ENCODE measurements at places on chromosomes 4 and X. TPM values are rescaled to one million over a fixed set of nuclear protein-coding genes. Genes with fewer than 3 reads are reported as not detected.

Gene LGI2
- total RNA-seq, result 20.5 TPM

Gene PDGFC
- 0.64 TPM for total RNA-seq

Gene ZXDB
- total RNA-seq, result 4.9 TPM

Gene IGFBP7
- not detected for total RNA-seq

Gene CSN2
- total RNA-seq, result not detected

Gene FAM47A
- not detected for total RNA-seq

Gene CFP
- total RNA-seq, result 0.49 TPM

Gene DDX60
- total RNA-seq, result not detected

DNA sequence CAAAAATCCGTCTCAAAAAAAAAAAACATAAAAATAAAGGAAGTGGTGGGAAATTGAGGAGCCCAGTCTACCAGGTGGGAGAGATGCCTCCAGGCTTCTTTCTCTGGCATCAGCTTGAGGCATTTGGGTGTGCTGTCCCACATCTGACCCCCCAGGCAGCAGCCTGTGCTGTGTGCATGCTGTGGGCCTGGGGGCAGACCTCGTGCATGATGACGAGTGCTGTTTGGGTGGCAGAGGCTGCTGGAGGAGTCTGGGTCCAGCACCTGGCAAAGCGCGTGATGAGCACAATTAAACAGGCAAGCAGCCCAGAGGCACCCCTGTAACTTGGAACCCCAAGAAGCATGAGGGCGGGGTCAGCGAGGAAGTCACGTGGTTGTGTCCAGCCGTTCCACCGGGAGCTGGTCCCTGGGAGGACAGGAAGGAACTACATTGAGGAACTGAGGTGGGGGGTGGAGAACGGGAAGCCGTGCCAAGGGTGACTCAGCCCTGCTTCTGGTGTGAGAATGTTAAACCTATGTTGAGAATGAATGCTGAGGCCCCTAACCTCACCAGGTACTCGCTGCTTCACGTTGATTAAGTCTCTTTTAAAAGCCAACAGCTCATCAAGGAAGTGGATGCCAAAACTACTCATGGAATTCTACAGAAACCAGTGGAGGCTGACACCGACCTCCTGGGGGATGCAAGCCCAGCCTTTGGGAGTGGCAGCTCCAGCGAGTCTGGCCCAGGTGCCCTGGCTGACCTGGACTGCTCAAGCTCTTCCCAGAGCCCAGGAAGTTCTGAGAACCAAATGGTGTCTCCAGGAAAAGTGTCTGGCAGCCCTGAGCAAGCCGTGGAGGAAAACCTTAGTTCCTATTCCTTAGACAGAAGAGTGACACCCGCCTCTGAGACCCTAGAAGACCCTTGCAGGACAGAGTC, 6.1 kb downstream of the TACC3 start:
- no peak for DNase-seq
- H3K27ac ChIP-seq, result no peak overlapping the region
- H3K36me3 ChIP-seq, result no peaks in the 10 kb centered on the region
- H3K4me3 ChIP-seq, result no peak overlapping the region
- H3K27me3 ChIP-seq, result peaks cover 9% of the 10 kb centered on the region
- H3K4me1 ChIP-seq, result peaks cover 6% of the 10 kb centered on the region

DNA sequence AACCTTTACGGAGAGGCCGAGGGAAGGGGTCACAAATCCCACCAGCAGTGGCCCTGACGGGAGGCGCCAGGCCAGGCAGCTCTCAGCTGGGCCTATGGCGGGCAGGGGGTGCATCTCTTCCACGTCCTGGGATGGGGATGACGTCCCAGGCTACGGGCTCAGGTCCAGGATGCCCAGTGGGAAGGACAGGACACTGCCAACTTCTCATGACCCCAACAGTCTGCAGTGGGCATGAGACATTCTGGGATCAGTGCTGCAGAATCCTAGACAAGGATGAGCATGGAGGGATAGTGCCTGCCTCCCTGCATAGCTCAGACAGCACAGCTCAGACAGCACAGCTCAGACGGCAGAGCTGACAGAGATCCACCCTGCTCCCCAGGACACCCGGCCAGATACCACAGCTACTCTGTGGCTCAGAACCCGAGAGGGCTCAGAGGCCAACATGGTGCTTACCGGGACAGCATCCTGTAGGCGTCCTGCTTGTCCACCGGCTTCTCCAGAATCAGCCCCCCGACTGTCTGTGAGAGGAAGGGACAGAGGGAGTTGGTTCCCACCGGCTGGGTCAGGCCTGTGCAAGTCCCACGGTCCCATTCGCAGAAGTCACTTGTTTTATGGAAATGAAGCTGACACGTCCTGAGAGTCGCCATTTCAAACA, 17.3 kb downstream of the ASMTL start:
- no peak overlapping the region for H3K4me3 ChIP-seq
- no peak for DNase-seq
- H3K27me3 ChIP-seq, result peaks cover 7% of the 10 kb centered on the region
- no peaks in the 10 kb centered on the region for H3K4me1 ChIP-seq
- H3K27ac ChIP-seq, result no peak overlapping the region

GRCh38 chr4:5142726-5143125, 91.4 kb downstream of the STK32B start:
- H3K36me3 ChIP-seq, result no peaks in the 10 kb centered on the region
- peaks cover 2% of the 10 kb centered on the region for H3K27me3 ChIP-seq
- H3K27ac ChIP-seq, result no peak overlapping the region
- DNase-seq, result no peak
- H3K4me3 ChIP-seq, result no peak overlapping the region

DNA sequence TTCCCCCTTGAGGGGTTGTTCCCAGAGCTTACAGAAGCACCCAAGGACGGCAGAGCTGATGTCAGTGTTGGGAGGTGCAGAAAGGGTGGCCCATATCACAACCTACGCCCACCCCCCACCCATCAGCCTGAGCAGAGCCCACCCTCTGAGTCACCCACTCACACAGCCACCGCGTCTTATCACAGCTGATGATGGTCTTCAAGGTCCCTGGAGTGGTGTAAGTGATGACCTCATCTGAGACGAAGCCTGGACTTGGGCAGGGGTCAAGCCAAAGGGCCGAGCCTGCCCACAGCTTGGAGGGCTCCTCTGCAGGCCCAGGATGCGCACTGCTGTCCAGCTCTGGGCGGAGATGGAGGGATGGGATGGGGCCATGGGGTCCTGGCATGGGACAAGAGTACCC, 3.0 kb upstream of the HTRA3 start:
- H3K36me3 ChIP-seq, result no peaks in the 10 kb centered on the region
- H3K4me1 ChIP-seq, result peaks cover 7% of the 10 kb centered on the region
- H3K27ac ChIP-seq, result no peak overlapping the region
- DNase-seq, result no peak
- peaks cover 12% of the 10 kb centered on the region for H3K27me3 ChIP-seq

DNA sequence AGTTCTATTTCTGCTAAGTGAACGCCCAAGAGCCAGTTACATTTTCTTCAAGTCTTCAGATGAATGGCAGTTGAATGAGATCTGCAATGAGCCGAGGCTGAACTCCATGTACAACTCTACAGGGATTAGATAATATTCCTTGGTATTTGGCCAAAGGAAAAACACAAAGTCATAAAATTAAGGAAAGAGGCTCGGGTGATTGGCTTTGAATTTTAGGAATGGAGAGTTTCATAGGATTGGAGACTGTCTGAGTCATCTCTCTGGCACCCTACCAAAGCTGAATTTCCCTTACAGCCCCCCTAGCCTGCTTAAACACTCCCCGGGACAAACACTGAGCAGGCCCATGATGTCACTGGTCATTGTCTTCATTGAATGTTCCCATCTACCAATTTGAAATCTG, 188.0 kb upstream of the C1QTNF7 start:
- no peak overlapping the region for H3K27ac ChIP-seq
- no peak for DNase-seq
- no peaks in the 10 kb centered on the region for H3K27me3 ChIP-seq
- H3K4me3 ChIP-seq, result no peak overlapping the region
- no peaks in the 10 kb centered on the region for H3K36me3 ChIP-seq
- no peaks in the 10 kb centered on the region for H3K4me1 ChIP-seq

GRCh38 chr4:81422595-81422994, 49.1 kb downstream of the RASGEF1B start:
- no peak overlapping the region for H3K27ac ChIP-seq
- H3K4me3 ChIP-seq, result no peak overlapping the region
- no peak for DNase-seq
- peaks cover 5% of the 10 kb centered on the region for H3K27me3 ChIP-seq
- peaks cover 3% of the 10 kb centered on the region for H3K36me3 ChIP-seq

GRCh38 chrX:107567370-107567769, 60.9 kb upstream of the PRPS1 start:
- no peak for DNase-seq
- H3K27ac ChIP-seq, result peak overlapping the region; percentile 49
- H3K36me3 ChIP-seq, result no peaks in the 10 kb centered on the region
- H3K4me3 ChIP-seq, result peak overlapping the region; percentile 40

DNA sequence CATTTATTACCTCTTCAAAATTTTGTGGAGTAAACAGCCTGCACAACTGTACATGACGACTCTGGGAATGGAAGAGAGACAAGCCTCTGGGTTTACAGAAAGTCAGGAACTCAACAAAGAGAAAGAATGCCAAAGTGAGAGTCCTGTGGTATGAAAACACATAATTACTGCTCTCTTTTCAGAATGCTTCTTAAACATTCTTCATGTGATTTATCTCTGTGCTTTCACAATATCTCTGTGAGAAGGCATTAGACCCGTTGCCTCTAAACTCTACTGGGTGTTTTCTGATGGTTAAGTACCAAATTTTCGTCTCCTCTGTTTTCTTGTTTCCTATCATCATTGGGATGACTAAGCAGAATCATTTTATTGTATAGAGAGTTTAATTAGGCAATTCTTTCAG, 966.6 kb upstream of the SLIT2 start:
- H3K27ac ChIP-seq, result no peak overlapping the region
- no peak overlapping the region for H3K4me3 ChIP-seq
- DNase-seq, result no peak
- peaks cover 11% of the 10 kb centered on the region for H3K36me3 ChIP-seq
- H3K4me1 ChIP-seq, result no peaks in the 10 kb centered on the region
- H3K27me3 ChIP-seq, result no peaks in the 10 kb centered on the region

DNA sequence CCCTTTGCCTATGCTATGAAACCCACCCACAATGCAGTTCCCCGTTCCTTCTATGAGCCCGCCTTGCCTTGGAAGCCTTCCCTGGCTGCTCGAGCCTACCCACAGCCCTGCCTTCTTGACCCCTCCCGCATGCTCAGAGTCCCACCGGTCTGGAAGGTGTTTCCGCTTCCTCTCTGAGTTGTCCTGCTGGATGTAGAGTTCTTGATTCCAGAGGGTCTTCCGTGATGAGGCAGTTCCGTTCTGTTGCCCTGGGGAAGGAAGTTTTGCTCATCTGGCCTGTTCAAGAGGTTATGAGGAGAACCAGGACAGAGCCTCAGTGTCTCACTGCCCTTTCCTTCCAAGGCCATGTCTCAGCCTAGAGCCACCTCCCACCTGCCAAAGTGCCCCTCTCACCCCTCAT, 7.5 kb downstream of the GPKOW start:
- no peak overlapping the region for H3K4me3 ChIP-seq
- DNase-seq, result no peak
- no peaks in the 10 kb centered on the region for H3K4me1 ChIP-seq
- peaks cover 2% of the 10 kb centered on the region for H3K27me3 ChIP-seq
- no peaks in the 10 kb centered on the region for H3K36me3 ChIP-seq
- H3K27ac ChIP-seq, result no peak overlapping the region

DNA sequence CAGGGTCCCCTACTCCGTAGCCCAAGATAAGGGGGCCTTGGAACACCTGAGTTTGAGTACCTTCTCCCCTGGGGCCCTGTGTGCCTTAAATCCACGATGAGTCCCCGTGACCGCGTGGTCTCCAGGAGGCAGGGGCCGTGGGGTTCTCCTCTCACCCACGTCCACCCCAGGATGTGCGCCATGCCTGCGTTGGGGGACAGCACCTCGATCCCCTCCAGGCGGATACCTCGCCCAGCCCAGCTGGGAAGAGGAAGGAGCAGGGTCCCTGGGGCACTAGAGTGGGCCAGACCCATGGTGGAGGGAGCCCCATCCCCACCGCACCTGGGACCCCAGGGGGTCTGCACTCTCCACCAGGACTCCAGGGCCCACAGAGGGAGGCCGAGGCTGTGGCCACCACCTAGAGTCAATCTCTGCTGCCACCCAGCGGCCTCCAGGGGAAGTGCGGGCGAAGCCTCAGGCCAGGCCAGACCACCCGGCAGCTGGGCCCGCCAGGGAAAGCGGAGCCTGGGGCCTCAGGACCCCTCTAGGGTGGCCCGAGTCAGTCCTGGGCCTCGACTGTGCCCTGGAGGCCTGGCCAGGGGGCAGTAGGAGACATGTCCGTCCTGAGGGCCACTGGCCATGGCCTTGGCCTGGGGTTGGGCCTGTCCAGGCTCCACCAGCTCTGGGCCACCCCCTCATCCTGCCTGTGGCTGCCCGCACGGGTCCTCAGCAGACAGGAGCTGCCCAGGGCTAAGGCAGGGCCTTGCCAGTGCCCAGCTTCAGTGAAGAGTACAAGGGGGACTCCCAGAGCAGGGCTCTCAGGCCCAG, 55.0 kb downstream of the FAM53A start:
- no peak overlapping the region for H3K27ac ChIP-seq
- H3K36me3 ChIP-seq, result no peaks in the 10 kb centered on the region
- H3K4me1 ChIP-seq, result no peaks in the 10 kb centered on the region
- DNase-seq, result peak; percentile 92
- H3K4me3 ChIP-seq, result no peak overlapping the region

GRCh38 chr4:6177587-6178197, 22.7 kb downstream of the JAKMIP1 start:
- no peak overlapping the region for H3K27ac ChIP-seq
- no peaks in the 10 kb centered on the region for H3K4me1 ChIP-seq
- H3K27me3 ChIP-seq, result peaks cover 1% of the 10 kb centered on the region
- H3K36me3 ChIP-seq, result no peaks in the 10 kb centered on the region
- H3K4me3 ChIP-seq, result no peak overlapping the region

DNA sequence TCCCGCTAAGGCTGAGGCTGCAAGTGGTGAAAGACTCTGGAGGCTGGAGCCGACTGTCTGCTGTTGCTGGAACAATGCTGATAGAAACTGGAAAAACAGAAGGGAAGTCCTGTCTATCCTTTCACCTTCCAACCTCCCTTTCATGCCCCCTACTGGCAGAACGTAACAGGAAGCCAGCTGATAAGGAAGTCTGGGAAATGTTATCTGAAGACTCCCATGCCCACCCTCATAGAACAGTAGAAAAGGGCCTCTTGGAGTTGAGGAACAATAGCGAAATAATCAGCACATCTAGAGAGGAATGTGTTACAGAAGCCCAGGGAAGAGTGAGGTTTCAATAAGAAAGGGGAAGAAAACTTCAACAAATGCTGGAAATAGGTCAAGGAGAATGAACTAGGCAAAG, 117.1 kb upstream of the DKK2 start:
- H3K4me1 ChIP-seq, result no peaks in the 10 kb centered on the region
- H3K36me3 ChIP-seq, result no peaks in the 10 kb centered on the region
- H3K27ac ChIP-seq, result no peak overlapping the region
- peak; percentile 22 for DNase-seq
- H3K27me3 ChIP-seq, result no peaks in the 10 kb centered on the region

DNA sequence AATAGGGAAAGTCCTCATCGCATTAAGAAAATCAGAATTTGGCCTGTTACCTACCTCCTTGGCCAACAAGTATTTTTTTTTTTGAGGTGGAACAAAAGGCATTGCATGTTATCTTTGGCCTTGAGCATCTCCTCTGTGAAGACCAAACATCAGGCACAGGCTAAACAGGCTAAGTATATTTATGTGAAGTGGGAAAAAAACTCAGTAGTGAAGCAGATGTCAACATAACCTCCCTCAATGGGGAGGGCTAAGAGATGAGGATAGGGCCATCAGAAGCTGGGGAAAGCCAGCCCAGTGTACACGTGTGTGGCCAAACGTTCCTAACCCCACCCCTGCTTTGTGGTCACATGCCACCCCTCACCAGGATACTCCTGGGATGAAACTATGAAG, 102.5 kb downstream of the FNIP2 start:
- peaks cover 60% of the 10 kb centered on the region for H3K4me1 ChIP-seq
- H3K36me3 ChIP-seq, result peaks cover 3% of the 10 kb centered on the region
- DNase-seq, result peak; percentile 25
- peak overlapping the region; percentile 99 for H3K27ac ChIP-seq
- H3K4me3 ChIP-seq, result peak overlapping the region; percentile 78
- peaks cover 17% of the 10 kb centered on the region for H3K27me3 ChIP-seq
